ENCODE measurements at places on chromosomes 2 and 18.
A peak's percentile ranks its signal among the peaks of the same experiment; 100 is the strongest.

GRCh38 chr2:45974056-45974455, 322.6 kb downstream of the PRKCE start:
- no peak for DNase-seq

DNA sequence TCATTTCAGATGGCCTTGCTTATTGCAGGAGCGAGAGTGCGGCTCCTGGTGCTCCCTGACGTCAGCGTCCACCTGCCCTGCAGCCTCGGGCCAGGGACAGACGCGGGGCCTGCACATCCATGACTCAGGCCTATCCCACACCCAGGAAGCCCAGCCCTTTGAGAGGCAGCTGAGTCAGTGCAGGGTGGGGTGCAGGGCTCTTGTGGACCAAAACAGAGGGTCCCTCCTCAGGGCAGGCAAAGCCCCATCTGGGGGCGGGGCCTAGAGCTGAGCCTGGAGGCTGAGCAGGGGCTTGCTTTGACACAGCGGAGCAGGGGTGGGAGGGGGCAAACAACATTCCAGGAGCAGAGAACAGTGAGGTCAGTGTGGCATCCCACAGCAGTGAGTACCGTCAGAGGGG, 7.7 kb upstream of the ARHGEF4 start:
- DNase-seq, result no peak

GRCh38 chr2:23632831-23633395, 247.9 kb downstream of the KLHL29 start:
- no peak for DNase-seq

DNA sequence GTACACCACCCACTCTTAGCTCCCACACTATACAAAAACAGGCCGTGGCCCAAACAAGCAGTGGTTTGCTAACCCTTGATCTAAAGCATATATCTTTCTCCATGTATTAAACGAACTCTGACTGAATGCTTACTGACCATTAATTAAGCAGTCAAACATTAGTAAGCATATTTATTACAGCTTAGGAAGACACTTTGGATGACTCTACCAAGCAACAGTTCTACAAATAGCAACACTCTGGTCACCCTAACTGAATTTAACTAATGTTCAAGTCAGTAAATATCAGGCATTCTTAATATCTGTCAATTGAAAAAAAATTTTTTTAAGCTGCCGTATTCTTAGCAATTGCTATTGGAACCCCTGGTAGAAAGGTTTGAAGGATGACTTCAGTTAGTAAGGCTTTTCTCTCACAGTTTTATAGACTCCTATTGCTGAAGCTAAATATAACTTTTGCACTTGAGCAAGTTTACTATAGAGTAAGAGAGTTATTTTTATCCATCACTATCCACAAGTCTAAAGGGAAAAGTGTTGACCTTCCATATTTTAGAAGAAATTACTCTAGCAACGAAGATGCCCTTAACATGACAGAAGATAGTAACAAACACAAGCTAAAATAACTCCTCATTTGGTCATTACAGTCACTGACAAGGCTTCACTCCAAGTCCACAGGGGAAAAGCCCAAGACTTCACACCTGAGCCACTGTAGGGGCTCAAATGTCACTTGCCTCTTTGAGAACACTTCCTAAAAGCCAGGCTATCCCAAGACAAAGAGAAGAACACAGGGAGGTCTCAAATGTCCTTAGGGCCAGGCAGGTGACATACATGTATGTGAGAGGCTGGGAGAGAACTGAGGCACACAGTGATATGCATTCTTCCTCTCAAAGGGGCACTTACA, 74.4 kb downstream of the RTN4 start:
- no peak for DNase-seq

GRCh38 chr2:230714136-230714480, 1.5 kb downstream of the CAB39 start:
- DNase-seq, result no peak

DNA sequence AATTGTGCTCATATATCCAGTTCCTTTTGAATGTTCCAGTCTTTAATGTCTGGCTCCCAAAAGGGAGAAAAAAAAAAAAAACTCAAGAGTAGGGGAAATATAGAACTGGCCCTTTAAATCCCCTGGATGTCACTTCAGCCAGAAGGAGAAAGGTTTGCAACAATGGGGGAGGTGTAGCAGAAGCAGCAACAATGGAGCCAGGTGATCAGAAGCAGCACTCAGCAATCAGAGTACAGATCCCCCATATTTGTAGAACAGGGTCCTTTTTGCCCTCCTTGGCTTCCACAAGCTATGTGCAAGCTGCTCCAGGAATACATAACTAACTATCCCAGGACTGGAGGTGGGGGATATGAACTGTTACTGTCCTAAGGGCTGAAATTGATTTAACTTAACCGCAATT, 25.8 kb upstream of the ZNF397 start:
- no peak for DNase-seq

GRCh38 chr2:154280543-154280942, 408.8 kb downstream of the GALNT13 start:
- no peak for DNase-seq

DNA sequence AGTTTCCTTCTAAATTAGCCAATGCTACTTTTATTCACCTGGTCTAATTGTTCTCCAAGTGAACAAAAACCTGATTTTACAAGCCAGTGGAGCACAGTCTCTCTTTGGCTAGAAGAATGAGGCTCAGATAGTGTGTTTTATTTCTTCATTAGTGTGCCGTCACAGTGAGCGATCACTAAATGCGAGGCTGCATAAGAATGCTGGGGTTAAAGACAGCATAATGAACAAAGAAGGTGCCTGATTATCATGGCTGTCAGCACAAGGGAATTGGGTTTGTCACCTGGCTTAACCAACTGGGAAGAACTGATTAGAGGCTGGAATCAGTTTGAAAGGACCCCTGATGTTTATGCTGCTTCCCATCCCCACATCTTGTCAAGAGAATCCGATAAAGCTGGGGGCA, 76.4 kb downstream of the EPHA4 start:
- DNase-seq, result no peak

DNA sequence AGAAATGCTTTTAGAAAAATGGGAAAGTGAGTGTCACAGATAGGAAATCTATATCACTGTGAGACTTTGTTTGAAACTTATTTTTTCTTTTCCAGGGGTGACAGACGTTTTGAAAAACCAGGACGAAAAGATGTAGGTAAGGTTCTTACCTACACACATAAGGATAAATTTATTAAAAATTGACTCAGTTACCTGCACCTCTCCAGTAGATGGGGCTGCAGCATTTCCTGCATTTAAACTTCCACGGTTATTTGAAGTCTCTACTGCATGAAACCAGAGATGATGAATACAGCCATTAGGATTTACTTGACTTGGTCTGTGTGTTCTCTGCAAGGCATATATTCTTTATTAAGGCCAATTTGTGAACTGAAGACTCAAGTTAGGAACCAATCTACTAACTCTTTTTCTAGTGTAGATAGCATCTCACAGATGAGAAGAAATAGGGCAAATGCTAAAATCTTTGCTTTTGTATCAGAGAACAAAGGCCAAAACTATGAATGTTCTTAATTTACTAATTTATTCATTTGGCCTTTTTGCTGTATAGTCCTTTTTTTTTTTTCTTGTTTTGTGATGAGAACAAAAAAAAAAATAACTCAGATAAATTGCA, 15.0 kb downstream of the KCNJ13 start:
- no peak for DNase-seq

DNA sequence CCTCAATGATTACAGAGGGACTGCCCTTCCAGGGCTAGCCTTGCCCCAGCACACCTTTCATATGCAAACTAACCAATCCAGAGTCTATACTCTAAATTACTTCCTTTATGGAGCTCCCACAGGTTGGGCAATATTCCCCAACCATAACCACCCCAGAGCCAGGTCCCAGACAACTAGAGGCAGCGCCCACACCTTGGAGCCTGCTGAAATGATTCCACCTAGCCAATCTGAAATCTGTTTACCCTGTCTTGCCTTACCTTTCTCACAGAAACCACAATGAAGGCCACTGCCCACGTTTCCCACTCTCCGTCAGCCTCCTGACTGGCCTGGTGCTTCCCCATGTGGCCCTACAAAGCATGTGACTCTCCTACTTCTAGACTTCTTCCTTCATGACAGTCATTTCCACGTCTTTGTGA, 62.0 kb downstream of the REEP1 start:
- DNase-seq, result no peak

- DNase-seq, result no peak
Measured at GRCh38 chr2:52717836-52718235, 1049.8 kb upstream of the CHAC2 start.

- DNase-seq, result no peak
Measured at GRCh38 chr18:35050705-35051195, 9.5 kb downstream of the MAPRE2 start.

GRCh38 chr2:232463701-232464543, 8.0 kb downstream of the ALPI start:
- DNase-seq, result no peak

DNA sequence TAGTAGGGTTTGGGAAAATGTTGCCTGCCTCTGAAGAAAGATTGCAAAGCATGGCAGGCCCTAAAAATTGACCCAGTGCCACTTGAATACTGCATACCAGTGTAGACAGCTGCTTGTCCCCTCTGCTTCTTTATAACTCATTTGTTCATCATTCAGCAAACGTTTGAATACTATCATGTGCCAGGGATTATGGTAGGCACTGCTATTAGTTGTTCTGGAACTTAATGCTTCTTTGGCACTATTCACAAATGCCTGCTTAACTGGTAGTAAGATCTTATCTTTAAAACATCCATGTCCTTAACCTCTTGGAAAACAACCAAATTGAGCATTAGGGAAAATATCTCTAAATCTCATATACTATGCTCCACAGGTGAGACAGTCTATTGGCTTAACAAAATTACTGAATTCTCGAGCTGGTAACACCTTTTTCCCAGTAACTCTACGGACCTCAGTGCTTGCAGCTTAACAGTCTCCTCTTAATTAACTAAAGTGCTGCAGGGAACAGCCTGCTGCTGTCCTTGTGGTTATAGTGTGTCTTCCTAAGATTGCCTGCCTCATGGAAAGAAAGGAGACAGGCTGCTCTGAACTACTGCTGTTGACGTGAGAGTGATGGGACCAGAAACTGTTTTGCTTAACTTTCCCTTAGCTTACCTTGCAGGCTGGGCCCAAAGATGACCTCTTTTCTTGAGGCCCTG, 93.2 kb downstream of the MIB1 start:
- DNase-seq, result no peak

DNA sequence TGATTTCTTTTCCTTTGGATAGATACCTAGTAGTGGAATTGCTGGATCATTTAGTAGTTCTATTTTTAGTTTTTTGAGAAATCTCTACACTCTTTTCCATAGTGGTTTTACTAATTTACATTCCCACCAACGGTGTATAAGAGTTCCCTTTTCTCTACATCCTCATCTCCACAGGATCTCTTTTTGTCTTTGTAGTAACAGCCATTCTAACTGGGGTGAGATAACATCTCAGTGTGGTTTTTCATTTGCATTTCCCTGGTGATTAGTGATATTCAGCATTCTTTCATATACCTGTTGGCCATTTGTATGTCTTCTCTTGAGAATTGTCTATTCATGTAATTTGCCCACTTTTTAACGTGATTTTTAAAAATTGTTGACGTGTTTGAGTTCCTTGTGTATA, 13.8 kb downstream of the RFTN2 start:
- no peak for DNase-seq

- DNase-seq, result no peak
Measured at GRCh38 chr18:48781163-48781987, 169.4 kb downstream of the SMAD7 start.

DNA sequence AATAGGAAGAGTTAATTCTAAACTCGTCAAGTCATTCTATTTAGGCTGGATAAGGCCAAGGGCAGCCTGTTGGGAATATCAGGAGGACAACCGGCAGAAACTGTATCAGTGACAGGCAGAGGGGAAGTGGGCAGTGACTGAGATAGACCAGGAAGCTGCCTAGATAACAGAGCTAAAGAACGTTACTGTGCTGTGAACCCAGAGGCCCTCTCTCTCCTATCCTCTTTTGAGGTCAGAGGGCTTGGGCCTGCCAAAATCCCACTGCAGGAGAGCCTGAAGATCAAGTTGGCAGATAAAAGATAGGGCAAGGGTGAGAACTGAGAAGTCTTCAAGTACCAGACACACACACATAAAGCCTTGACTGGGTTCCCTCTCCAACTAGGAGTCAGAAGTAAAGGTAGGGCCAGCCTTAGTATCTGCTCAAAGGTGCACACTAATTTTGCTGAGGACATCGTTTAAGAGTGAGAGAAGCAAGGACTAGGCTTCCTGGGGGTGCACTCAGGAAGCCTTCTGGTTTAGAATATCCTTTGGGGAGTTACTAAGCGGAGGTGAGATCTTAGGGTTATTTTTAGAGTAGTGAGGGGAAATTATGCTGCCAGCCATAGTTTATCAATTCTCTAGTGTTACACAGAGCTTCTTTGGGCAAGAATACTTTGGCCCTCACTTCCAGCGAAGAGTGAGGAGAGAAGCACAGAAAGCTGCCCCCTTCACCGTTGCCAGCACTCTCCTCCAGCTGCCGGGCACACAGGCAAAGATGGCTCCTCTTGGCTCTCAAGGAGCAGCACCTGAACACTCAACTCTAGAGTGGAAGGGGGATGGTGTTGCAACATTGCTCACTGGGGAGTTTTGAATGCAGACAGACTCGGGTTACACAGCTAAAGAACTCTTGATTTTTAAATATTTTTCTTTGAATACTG, 9.8 kb downstream of the CAVIN2 start:
- no peak for DNase-seq

DNA sequence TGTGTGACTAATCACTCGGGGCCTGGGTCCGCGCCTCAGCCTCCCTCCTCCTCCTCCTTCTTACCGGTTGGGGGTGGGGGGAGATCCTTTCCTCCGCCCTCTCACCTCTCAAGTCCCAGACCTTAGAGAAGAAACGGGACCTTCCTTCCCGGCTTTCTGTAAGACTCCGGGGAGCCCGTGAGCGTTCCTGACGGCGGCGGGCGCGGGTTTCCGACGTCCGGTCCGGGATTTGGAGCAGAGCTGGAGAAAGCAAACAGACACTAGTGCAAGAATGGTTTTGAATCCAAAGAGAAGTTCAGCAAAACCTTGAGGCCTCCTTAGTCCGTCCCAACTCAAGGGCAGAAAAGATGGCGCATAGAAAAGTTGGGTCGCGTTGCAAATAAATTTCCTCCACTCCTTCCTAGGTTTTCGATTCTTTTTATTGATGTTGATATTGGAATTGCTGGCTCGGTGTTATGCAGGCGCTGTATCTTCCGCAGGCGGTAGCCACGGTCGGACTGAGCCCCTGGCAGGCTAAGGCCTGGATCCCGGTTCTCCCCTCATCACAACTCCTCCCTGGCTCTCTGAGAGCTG, 2.0 kb downstream of the DLX1 start:
- no peak for DNase-seq

- DNase-seq, result peak; percentile 59
Measured at GRCh38 chr2:148524519-148524919, 120.0 kb upstream of the EPC2 start.

- no peak for DNase-seq
Measured at GRCh38 chr2:240369801-240370585, 65.5 kb upstream of the GPC1 start.
